ENCODE measurements at places on chromosomes 3 and 15. TPM values are rescaled to one million over a fixed set of nuclear protein-coding genes. Genes with fewer than 3 reads are reported as not detected.

DNA sequence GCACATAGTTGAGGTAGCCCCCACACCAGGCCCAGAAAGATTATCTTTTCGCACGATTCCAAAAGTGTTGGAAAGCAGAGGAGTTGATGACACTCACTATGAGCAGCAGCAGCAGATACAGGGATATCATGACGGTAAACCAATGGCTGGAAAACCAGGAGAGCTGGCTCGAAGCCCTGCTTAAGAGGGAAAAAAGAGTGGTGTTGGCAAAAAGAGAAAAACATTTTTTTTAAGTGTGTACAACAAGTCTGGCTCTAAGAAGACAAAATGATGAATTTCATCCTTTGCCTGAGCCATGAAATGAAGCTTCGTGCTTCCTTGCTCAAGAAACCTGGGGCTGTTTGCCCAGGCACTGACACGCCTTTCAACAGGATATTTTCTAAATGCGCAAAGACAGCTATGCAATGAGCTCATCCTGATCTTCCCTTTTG lies 27.3 kb downstream of the PARP16 start:
- no peak for DNase-seq

C15orf40 gene
- 3.5 TPM for total RNA-seq

DNA sequence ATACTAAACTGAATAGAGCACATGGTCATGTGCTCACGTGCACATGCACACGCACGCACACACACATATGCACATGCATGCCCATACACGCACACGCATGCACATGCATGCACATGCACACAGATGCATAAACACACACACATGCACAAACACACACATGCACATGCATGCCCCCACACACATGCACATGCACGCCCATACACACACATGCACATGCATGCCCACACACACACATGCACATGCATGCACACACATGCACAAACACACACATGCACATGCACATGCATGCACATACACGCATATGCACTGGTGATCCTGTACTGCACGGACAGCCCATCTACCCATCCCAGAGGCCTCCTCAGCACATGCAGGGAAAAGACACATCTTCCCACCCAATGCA lies 426.6 kb downstream of the OCA2 start:
- no peak for DNase-seq

DNA sequence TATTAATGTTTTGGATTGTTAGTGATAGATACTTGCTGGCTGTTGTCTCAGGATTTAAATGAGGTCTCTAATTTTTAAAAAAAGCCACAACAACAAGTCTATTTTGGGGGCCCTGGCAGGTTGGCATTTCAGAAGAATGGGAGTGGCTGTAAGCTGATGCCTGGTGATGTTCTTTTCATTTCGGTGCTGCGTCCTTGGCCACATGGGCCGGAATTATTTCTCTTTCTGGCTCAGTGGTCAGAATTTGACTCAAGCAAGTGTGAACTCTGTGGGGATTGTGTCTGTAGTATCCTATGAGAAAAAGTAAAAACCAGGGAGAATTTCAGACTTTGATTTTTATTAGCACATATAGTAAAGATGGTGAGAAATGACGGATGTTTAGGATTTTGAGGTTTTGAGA lies 203.0 kb downstream of the AKAP13 start:
- no peak for DNase-seq

OR5K2 gene
- total RNA-seq: not detected

TMCO5A gene
- not detected for total RNA-seq

- peak; percentile 19 for DNase-seq
Observed at GRCh38 chr3:106249159-106249558, 380.3 kb upstream of the CBLB start.

DNA sequence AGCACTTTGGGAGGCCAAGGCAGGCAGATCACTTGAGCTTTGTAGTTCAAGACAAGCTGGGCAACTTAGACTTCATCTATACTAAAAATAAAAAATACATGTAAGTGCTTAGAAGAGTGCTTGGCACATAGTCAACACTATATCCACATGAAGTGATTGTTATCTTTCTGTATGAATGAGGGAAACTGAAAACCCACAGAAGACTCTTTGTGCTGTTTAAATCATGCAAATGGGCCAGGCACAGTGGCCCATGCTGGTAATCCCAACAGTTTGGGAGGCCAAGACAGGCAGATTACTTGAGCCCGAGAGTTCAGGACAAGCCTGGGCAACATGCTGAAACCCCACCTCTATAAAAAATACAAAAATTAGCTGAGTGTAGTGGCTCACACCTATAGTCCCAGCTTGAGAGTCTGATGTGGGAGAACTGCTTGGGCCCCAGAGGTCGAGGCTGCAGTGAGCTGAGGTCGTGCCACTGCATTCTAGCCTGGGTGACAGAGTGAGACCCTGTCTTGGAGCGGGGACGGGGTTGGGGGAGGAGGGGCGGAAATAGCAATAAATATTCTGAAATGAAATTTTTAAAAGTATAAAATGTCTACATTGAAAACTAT lies 129.7 kb downstream of the NR2E3 start:
- DNase-seq: no peak

ZNF660 gene
- total RNA-seq: 1.4 TPM

DNA sequence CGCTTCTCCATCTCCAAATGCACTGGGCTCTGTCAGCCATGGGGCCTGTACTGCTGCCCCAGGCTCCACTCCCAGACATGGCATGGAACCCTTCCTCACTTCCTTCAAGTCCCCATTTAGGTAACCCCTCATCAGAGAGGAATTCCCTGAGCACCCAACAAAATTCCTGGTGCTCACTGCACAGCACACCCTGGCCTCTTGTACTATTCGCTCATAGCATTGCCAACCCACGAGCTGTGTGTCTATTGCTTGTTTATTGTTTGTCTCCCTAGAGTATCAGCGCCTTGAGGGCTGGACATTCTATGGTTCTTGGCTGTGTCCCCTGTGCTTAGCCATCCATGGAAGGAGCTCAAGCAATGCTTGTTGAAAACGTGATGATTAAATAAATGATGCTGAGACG lies 46.1 kb upstream of the SLCO2A1 start:
- peak; percentile 15 for DNase-seq

NCBP2 gene
- 94.9 TPM for total RNA-seq

GRCh38 chr3:170638988-170639387 lies 53.1 kb upstream of the SLC7A14 start:
- no peak for DNase-seq

DNA sequence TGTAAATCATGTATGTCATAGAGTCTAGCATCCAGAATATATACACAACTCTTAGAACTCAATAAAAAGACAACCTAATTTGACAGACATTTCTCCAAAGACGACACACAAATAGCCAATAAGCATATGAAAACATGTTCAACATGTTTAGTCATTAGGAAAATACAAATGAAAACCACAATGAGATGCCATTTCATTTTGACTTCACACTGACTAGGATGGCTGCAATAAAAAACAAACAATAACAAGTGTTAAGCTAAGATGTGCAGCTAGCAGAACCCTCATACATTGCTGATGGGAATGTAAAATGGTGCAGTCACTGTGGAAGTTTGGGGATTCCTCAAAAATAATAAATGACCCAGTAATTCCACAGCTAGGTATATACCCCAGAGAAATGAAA lies 16.4 kb downstream of the SPG11 start:
- DNase-seq: no peak

SLC38A3 gene
- not detected for total RNA-seq

PLIN1 gene
- not detected for total RNA-seq

GPR160 gene
- 28.6 TPM for total RNA-seq

C3orf22 gene
- total RNA-seq: not detected

POLQ gene
- 0.45 TPM for total RNA-seq

GRCh38 chr3:134357914-134358811 lies 16.1 kb downstream of the AMOTL2 start:
- peak; percentile 98 for DNase-seq

ZNF620 gene
- total RNA-seq: 5.8 TPM

NR2C2 gene
- 42.2 TPM for total RNA-seq

TRH gene
- total RNA-seq: not detected

MYD88 gene
- total RNA-seq: 22.7 TPM

Measured in renal cortical epithelial cell (primary cell).